ENCODE measurements at places on chromosomes 12 and 14.

- no peak for DNase-seq
Observed at GRCh38 chr14:54126947-54127346, 170.3 kb upstream of the BMP4 start.

GRCh38 chr14:90572441-90573150, 175.8 kb downstream of the CALM1 start:
- no peak for DNase-seq

GRCh38 chr14:24996930-24997725, 52.8 kb downstream of the STXBP6 start:
- no peak for DNase-seq

GRCh38 chr14:36900846-36901245, 239.2 kb downstream of the PAX9 start:
- DNase-seq = no peak

DNA sequence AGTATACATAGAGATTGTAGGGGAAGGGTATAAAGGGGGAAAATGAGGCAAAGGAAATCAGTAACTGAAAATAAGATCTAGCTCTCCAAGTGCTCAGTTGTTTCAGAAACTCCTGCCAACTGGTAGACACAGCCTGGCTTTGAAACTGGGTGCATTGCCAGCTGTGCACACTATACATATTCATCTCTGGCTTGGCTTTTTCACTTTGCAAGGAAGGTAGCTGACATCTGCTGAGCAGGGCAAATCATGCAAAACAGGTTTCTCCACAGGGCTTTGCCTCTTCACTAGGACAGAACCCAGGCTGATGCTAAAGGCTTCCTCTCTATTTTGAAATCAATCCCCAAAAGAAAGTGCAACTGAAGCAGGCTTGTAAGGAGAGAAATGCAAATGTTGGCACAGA, 101.5 kb downstream of the HELB start:
- no peak for DNase-seq

GRCh38 chr12:1078002-1078401, 87.0 kb downstream of the ERC1 start:
- no peak for DNase-seq

DNA sequence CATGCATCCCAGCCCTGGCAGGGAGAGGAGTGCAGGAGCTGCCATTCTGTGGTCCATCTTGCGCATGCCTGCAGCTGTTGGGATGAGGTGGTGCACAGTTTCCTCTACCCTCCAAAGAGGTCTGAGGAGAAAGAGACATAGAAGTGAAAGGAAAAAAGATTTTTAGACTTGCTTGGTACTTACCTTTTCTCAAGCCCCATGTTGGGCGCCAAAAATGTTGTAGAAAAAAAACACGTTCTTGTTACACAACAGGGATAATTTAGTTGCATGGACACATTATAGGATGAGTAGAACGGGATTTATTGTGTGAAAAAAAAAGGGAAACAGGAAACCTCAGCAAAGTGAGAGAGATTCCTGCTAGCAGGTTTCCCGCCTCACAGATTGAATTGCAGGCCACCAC, 244.4 kb upstream of the GARIN2 start:
- no peak for DNase-seq

DNA sequence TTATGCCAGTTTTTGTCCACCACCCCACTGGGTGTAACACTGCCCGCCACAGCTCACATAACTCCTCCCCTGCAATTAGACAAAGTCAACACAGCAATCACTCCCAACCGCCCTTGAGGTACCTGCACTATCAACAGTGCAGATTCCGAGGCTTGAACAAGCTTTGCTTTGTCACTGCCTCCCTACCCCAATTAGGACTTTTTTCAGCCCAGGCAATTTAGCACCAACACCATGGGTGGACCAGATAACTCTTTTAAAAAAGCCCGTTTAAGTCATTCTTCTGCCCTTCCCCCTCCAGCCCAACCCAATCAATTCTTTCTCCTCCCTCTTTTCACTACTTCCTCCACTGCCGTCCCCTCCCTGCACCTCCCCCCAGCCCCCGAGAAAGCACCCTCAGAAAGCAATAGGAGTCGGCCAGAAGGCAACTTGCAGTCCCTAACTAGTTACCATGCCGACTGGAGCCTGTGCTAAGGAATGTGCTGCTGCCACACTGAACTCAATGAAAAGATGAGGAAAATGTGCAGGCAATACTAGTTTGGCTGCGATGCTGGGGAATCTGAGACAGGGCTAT, 45.7 kb upstream of the OTX2 start:
- DNase-seq = no peak

GRCh38 chr14:28936601-28937000, 170.0 kb downstream of the FOXG1 start:
- DNase-seq = no peak

- no peak for DNase-seq
Observed at GRCh38 chr12:79415746-79416435, 274.9 kb downstream of the PAWR start.

- DNase-seq = no peak
Observed at GRCh38 chr14:56490379-56490778, 89.2 kb upstream of the TMEM260 start.

DNA sequence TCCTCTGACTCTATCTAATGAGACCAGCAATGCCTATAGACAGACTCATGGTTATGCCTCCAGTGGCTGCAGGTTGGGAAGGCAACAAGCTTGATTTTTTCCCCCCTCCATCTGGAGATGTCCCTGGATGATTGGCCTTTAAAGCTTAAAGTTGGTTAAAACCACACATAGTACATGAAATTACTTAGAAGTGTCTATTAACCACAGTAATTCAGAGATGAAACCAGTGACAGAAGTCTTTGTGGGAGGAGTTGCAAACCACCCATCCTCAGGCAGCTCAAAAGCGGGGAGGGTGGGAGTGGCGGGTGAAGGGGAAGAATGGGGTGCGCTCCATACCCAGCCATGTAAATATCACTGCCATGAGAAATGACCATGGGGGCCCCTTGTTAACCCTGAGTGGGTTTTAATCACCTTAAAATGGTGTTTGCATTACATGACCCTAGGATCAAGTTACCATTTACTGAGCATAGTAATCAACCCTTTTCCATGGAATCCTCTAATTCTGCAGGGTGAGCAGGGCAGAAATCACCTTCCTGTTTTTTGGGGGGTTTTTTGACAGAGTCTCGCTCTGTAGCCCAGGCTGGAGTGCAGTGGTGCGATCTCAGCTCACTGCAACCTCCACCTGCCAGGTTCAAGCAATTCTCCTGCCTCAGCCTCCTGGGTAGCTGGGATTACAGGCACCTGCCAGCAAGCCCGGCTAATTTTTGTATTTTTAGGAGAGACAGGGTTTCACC, 133.5 kb downstream of the FOXN3 start:
- no peak for DNase-seq

- no peak for DNase-seq
Observed at GRCh38 chr12:31016057-31016456, 57.6 kb upstream of the DDX11 start.

DNA sequence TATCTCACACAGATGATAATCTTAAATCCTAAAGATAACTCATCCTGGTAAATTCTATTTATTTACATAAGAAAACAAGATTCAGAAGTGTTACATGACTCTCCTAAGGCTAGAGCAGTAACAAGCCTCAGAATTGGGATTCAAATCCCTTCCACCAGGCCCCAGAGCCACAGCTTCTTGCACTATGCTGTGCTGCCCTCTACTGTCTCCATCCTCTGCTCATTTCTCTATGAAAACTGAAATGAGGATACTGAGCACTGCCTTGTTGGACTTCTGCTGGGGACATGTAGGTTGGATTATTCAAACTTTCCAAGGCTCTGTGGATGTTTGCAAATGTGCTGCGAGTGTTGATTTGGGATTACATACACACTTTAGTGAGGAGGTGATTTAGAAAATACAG, 23.5 kb upstream of the C12orf50 start:
- no peak for DNase-seq

DNA sequence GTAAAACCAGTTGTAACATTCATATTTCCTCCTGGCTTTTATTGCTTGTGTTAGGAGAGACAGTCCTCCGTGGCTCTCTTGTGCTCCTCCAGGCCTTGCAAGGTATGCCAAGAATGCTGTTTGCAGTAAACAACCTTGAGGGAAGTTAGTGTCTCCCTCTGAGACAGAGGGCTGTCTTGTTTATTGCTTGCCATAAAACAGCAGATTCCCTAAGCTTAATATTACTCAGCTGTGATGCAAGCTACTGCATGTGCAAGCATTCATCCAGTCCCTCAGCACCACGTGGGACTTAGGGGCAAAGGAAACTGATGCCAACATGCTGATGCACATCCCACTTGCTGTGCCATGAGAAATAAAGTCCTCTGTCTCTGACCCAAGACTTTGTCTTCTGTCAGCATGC, 6.6 kb downstream of the POMT2 start:
- no peak for DNase-seq

DNA sequence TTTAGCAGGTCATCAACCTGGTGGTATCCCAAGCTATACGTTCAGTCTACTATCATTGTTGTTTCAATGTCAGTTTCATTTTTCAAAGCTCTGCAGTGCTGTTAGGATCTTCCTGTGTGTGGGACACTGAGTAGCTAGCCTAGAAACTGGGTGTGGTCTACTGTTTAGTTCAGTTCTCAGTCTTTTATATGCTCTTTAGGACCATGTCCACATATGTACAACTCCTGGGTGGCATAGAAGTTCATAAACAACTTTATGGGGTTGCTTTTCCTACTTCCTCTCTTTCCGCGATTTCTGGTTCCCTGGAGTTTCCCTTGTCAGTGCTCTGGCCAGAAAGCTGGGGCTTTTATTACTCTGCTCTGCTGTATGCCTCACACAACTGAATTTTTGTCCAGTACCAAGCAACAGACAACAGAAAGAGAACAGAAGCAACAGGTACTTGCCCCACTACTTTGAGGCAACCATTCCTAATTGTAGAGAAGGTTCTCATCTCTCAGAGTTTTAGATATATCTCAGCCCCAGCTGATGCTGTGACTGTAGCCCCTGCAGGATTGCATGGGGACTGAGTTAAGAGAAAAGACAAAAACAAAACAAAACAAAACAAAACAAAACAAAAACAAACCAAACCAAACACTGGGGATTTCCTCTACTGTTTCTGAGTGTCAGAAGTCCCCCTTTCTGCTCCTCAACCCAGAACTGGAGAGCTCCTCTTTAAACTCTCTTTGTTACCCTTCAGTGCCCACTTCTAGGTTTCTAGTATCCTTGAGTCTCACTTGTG, 30.3 kb downstream of the MIS18BP1 start:
- DNase-seq = no peak

DNA sequence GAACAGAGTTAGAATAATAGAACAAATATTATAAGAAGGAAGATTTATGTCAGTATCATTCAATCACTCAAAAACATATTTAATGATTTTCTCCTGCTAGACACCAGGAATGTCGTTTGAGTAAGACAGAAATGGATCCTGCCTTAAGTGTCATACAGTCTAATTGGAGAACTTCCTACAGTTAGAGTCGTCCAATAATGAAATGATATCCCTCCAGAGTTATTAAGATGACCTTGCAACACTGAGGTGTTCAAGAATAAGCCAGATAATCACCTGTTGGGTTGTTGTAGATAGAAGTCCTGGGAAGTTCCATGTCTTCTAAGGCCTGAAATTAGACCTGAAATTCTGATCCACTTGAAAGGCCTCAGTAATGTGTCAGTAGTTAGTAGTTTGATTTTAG, 132.3 kb downstream of the SLC38A4 start:
- no peak for DNase-seq

All from central memory CD8-positive, alpha-beta T cell (primary cell).